ENCODE measurements at places on chromosomes 5 and 9. TPM values are rescaled to one million over a fixed set of nuclear protein-coding genes. Genes with fewer than 3 reads are reported as not detected.
A peak's percentile ranks its signal among the peaks of the same experiment; 100 is the strongest.

DNA sequence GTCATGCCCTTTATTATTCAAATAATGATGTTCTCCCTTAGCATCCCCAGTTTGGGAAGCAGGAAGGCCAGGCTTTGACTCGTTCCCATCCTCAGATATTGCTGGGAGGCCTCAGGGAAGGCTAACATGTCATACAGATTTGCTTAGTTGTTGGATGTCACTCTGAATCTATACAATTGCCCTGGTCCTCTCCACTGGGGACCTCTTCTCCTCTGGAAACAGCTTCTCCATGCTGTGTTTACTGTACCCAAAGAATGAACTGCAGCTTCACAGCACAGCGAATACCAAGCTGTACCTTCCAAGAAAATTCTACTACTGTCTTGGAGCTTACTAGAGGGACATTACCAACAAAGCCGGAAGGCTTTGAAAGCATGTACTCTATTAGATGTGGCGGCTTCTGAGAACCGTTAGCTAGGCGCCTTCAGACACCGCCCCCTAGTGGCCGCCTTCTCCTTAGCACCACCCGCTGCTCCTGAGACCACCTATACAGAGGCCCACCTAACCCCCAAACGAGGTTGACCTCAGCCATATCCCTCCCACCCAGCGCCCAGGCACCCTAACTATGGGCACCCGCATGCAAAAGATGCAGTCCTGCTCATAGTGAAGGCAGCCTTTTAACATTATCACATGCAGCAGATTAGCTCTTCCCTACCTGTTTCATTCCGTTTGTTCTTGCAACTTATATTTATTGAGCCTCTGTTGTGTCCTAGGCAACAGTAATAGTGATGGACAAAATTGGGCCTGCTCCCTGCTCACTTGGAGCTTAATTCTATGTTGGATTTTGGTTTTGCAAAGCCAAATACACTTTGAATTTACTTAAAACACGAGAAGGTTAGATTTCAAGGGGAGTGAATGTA, 34.9 kb upstream of the FOXI1 start:
- no peak for DNase-seq

GRCh38 chr5:112743631-112744030, 5.9 kb downstream of the APC start:
- DNase-seq = no peak

- no peak for DNase-seq
These were observed 103.7 kb downstream of the ARL15 start for GRCh38 chr5:54206580-54207229.

Gene KIF27
- total RNA-seq = 3.4 TPM

DNA sequence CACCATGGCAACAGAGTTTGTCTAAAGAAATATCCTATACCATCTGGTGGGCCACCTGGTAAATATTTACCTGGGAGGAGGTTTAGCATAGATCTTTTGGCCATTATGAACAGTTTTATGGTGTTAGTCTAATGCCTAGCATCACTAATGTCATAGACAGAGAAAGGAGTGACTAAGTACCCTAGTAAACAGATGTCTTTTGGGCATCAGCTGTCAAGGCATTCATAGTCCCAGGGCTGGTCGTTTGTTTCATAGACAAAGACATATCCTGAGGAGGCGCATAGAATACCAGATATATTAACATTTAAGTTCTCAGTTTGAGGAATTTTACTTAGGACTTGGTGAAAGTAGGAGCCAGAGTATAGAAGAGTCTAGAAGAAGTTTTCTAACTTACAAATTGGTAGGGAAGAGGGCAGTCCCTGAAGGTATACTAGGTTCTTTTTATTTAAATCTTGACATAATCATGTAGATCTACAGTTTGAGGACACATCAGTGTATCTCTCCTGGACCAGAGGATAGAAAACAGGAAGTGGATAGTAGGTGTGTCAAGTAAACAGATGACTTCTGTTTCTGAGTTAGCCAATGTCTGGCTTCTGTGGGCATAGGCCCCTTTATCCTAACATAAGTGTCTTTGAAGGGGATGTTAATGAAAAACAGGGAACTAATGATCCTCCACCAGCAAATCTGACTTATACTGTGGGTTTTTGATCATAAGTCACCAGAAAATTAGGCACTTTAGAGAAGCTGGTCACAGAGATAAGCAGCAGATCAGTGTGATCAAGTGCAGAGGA, 105.0 kb upstream of the PRSS3 start:
- no peak for DNase-seq

Gene ZNF658
- total RNA-seq = 8.7 TPM

Gene PRDM9
- total RNA-seq = not detected

Gene ORM2
- total RNA-seq = not detected

Gene FBP2
- total RNA-seq = 0.54 TPM

DNA sequence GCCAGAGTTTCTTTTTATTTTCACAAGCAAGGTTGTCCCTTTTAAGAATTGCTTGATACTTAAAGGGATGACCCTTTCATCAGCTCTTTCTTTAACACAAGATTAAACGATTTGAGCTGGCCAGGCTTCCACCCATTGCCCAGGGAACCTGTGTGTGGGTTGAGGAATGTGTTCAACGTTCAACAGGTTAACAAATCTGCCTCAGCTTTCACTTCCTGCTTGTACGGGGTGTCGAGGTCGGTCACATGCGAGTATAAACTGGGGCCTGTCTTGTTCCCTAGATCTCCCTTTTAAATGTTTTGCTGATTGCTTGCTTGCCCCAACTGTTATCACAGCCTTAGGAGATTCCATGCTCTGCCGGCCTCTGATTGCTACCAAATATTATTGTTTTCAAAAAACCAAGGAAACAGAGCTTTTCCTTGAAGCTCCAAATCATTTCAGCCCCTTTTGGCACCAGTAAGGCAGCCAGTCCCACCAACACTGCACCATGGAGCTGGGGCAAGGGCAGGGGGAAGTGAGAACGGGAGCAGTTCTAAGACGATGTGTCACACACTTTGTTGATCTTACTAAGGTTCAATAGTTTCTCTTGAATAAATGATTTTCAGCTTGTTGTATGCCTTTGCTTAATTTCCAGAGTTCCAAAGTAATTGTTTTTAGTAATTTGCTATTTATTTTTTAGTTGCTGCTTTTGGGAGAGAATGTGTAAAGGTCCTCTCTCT, 10.7 kb upstream of the CLK4 start:
- no peak for DNase-seq

- peak; percentile 97 for DNase-seq
These were observed at the start of gene EEIG1 for GRCh38 chr9:127980706-127981558. TSS of gene EEIG1 (minus strand) at chr9:127980989. CDS start at chr9:127980137, 852 bp downstream.

- no peak for DNase-seq
These were observed 159.5 kb downstream of the TRPM6 start for GRCh38 chr9:74728176-74728575.

- DNase-seq = no peak
These were observed 175.1 kb upstream of the OTULINL start for GRCh38 chr5:14406554-14406849.

GRCh38 chr5:38585816-38586215, 29.4 kb upstream of the LIFR start:
- no peak for DNase-seq

DNA sequence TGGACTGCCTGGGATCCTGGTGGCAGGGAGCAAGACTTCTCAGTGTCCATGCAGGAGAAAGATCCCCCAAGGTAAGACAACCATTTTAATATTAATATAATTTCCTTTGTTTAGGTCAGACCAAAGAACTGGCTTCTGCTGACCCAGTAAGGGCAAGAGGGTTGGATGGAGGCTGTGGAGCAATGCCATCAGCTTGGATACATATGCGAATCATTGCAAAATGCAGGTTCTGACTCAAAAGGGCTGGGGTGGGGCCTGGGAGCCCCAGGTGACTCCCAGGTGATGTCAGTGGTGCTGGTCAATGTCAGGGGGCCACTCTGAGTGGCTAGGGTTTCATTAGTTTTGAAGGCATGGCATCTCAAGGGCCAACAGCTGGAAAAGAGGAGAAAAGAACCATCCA, 88.9 kb upstream of the PANK3 start:
- no peak for DNase-seq

Gene BTNL8
- total RNA-seq = 0.41 TPM

DNA sequence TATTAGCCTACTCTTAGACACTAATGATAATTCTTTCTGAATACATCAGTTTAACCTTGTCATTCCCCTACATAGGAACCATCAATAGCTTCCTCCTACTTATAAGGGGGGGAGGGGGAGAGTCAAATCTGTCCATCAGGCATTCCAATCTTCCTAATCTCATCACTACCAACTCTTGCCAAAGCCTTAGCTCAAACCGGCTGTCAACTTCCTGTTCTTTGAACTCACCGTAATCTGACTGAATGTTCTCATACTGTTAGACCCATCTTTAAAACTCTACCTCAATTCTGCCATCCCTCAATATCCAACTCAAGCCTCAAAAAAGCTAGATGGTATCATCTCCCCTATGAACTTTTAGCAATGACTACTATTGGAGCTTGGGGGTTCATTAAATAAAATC, 41.9 kb upstream of the RNF38 start:
- DNase-seq = no peak

GRCh38 chr9:120603010-120603409, 23.0 kb upstream of the CDK5RAP2 start:
- DNase-seq = no peak

- peak; percentile 40 for DNase-seq
These were observed 311.4 kb downstream of the TLE4 start for GRCh38 chr9:79883073-79883645.

DNA sequence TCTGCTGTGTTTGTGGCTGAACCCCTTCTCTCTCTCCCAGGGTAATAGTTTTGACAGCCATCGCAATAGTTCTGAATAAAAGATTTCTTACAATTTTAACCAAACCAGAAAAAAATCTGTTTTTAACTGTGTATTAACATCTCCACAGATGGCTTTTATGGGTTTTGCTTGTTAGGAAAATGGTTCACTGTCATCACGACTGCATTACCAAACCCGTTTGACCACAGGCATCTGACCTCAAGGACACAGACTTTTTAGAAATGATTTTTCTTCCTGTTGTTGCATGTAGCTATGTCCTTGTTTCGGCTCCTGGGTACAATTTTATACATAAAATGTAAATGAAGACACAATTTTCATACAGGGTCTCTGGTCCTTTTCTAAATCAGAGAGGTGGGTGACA, 316.1 kb downstream of the IRX1 start:
- no peak for DNase-seq

DNA sequence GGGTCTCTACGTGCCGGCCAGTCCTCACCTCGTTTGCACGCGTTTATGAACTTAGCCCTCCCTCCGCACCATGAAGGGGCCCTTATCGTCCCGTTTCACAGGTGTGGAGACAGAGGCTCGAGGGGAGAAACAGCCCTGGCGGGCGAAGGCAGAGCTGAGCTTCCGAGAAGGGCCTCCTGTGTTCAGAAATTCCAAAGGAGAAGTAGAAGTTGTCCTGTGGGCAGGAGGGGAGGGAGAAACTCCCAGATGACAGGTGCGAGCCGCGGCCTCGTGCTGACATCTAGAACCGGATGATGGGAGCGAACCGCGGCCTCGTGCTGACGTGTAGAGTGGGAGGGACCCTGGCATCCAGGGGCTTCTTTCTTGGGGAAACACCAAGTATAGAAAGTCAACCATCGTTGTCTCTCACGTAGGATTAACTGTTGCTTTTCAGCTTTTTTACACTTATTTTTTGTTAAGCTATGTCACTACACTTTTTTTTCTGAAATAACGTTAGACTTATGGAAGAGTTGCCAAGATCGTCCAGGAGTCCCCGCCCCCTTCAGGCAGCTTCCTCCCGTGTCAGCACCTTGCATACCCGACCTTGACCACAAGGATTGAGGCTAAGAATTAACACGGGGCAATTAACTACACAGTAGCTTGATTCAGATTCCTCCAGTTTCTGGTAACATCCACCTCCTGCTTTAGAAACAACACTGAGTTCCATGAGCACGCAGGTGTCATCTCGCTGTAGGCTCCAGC, 42.8 kb upstream of the NKD2 start:
- DNase-seq = no peak

- DNase-seq = no peak
These were observed 1.9 kb downstream of the ZNF354B start for GRCh38 chr5:178861627-178862026.

DNA sequence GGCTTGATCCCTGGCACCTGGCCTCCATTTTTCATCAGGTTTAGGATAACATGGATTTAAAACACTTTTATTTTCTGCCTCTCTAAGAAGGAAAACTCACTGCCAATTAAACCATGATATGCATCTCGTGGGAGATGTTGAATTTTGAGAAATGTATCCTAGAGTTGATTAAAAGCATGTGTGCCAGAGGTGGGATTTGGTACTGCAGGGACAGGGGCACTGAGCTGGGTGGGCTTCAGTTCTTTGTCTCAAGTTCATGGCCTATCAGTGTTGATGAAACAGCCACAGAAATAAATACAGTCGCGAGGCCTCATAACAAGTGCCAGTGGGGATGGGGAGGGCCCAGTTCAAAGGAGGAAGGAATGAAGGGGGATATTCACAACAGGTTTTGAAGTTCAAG, 34.9 kb downstream of the POLR1E start:
- no peak for DNase-seq

Gene TMEM174
- total RNA-seq = not detected

Gene OTP
- total RNA-seq = not detected
